Right ventricle myocardium superior (tissue), 1 donor: ENCODE measurements at places on chromosomes 1 and 21.

- DNase-seq: no peak
These were observed 1372.3 kb downstream of the AMY1C start for GRCh38 chr1:105122041-105122440.

DNA sequence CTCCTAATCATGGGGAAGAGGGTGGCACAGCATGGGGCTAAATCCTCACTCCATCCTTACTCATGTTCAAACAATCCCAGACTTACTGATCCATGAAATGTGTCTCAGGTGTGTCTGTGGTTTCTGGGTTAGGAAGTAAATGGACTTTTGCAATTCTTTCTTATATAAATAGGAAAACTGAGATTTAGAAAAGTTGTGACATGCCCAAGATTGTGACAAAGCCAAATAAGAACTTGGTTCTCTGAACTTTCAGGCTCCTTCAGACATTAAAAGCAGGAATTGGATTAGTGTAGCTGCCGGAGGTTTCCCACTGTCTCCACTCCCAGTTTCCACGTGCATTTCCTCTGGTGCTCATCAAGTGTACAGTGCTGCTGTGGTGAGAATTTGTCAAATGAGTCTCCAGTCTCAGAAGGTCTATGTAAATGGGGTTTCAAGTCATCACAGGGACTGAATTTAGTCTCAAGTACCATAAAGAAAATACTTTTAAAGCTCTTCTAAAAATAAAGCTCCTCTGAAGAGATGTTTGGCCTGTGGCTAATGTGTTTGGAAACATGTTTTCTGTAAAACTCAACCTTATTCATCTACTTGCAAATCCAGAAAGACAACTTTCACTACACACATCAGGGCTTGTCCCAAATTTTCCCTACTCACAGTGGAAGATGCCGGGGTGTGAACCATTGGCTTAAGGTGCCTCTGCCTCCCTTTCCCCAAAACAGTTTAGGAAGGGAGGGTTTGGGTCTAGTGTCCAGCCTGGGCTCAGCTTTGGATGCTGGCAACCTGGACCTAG lies 115.2 kb downstream of the NGF start:
- DNase-seq: no peak

GRCh38 chr21:45473496-45474322 lies 68.5 kb downstream of the SLC19A1 start:
- DNase-seq: no peak

DNA sequence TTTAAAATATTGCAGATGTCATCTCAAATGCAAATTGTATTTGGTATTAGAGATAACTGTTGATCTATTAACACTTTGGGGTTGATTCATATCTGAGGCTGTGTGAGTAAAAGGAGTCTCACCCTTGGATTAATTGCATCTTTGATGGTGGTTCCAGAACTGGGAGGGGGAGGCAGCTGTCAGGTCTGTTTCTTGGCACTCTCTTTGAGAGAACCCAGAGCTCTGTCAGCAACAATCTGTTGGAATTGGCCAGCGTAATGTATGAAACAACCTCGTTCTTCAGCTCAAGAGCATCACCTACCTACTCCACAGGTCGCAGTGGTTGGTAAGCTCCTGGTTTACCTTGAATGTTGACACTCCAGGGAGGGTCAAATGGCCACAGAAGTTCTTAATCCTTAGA lies 424.1 kb downstream of the CAMTA1 start:
- no peak for DNase-seq
